ENCODE measurements at places on chromosomes 6 and 20. TPM values are rescaled to one million over a fixed set of nuclear protein-coding genes. Genes with fewer than 3 reads are reported as not detected.
A peak's percentile ranks its signal among the peaks of the same experiment; 100 is the strongest.

The SLC17A9 gene
- total RNA-seq, result 1.8 TPM

The AFDN gene
- 552 TPM for total RNA-seq

The TRMT6 gene
- total RNA-seq, result 18.4 TPM

- H3K27ac ChIP-seq, result no peak overlapping the region
- DNase-seq, result no peak
- H3K4me1 ChIP-seq, result no peaks in the 10 kb centered on the region
- H3K27me3 ChIP-seq, result no peaks in the 10 kb centered on the region
- no peaks in the 10 kb centered on the region for H3K36me3 ChIP-seq
These were observed 267.1 kb downstream of the TENT5A start for GRCh38 chr6:81485395-81485794.

The LRP11 gene
- 10.8 TPM for total RNA-seq

GRCh38 chr20:23129891-23130621 lies 43.9 kb upstream of the CD93 start:
- no peak for DNase-seq
- H3K4me1 ChIP-seq, result peaks cover 18% of the 10 kb centered on the region
- H3K36me3 ChIP-seq, result no peaks in the 10 kb centered on the region
- H3K4me3 ChIP-seq, result no peak overlapping the region
- H3K27me3 ChIP-seq, result no peaks in the 10 kb centered on the region

DNA sequence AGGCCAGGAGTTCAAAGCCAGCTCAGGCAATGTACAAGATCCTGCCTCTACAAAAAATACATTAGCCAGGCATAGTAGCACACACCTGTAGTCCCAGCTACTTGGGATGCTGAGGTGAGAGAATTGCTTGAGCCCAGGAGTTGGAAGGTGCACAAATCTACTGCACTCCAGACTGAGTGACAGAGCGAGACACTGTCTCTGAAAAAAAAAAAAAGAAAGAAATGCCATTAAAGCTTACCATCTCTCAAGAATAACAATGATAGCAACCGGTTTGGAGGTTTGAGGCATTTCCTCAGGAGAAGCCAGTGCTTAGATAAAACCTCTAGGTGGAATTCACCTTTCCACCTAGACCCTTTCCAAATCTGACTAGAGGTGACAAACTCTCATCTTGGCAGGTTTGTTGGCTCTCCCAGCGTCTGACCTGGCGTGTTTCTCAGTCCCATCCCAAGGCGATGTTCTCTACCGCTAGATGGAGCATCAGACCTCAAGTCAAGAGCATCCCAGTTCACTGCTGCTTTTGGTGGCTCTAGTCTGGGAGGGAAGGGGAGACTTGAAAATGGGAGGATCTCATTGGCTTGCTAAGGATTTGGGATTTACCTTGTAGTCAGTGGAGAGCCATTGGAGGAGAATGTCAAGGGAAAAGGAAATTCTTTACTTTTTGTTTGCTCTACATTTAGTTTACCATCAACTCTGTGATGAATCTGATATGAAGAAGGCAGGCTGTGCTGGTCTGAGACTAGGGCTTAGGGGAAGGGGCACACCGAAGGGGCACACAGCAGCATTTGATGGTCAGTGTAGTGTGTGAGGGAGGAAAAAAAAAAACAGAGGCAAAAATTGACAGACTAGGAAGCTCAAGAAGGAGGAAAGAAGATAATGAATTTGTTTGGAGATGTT lies 67.9 kb downstream of the NCOA7 start:
- no peak overlapping the region for H3K4me3 ChIP-seq
- H3K4me1 ChIP-seq, result no peaks in the 10 kb centered on the region
- DNase-seq, result peak; percentile 58
- H3K27me3 ChIP-seq, result no peaks in the 10 kb centered on the region

DNA sequence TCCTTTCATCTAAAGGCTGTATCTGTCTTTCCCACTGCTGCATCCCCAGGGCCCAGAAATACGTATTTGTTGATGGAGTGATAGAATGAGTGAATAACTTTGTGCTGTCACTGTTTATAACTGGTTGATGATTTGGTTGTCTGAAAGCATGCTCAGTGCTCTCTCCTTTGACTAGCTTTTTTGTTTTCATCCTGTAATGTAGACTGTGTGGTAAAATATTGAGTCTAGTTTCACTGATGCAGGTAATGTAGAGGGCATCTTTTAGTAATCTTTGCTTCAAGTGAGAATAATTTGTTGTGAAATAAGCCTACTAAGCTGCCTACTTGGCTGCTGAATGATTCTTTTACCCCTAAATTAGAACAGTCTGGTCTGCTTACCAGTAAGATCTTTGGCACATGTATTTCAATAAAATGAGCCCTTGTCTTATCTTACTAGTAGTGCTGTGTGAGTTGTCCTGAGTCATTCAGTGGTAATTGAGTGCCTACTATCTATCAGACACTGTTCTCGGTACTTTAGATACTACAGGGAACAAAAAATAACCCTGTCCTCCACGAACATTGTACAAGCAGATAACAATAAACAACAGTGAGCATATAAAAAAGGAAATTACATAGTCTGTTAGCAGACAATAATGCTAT lies 39.9 kb downstream of the MAPK14 start:
- DNase-seq, result no peak
- H3K4me3 ChIP-seq, result no peak overlapping the region
- H3K36me3 ChIP-seq, result no peaks in the 10 kb centered on the region
- H3K4me1 ChIP-seq, result peaks cover 10% of the 10 kb centered on the region

DNA sequence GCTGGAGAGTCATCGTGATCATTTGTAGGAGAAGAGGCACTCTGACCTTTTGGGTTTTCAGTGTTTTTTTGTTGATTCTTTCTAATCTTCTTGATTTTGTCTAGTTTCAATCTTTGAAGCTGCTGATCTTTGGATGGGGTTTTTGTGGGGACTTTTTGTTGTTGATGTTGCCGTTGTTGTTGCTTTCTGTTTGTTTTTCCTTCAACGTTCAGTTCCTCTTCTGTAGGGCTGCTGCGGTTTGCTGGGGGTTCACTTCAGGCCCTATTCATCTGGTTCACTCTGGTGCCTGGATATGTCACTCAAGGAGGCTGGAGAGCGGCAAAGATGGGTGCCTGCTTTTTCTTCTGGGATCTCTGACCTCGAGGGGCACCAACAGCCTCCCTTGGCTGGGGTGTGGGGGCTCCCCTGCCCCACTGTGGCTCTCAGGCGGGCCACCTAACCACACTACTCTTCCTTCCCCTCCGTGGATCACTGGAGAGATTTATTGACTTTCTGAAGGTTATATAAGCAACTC lies 21.5 kb upstream of the TMEM244 start:
- H3K27me3 ChIP-seq, result no peaks in the 10 kb centered on the region
- H3K36me3 ChIP-seq, result no peaks in the 10 kb centered on the region
- no peak overlapping the region for H3K4me3 ChIP-seq
- no peaks in the 10 kb centered on the region for H3K4me1 ChIP-seq
- no peak for DNase-seq

The OR2H2 gene
- total RNA-seq, result not detected

DNA sequence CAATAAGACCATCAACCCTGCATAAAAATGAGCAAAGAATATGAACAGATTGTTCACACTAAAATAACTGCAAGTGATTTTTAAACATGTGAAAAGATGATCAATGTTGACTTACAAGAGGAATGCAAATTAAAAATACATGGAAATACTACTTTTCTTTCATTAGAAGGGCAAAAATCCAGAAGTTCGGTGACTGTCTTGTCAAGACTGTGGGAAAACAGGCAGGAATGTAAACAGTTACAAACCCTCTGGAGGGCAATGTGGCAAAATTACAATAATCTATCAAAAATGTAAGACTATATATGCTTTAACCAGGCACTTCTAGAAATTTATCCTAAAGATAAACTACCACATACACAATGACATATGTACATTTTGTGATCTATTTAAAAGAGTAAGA lies 86.7 kb downstream of the TNFAIP3 start:
- H3K4me3 ChIP-seq, result no peak overlapping the region
- no peak for DNase-seq
- H3K27ac ChIP-seq, result no peak overlapping the region
- H3K4me1 ChIP-seq, result no peaks in the 10 kb centered on the region
- H3K27me3 ChIP-seq, result no peaks in the 10 kb centered on the region

The CRISP3 gene
- not detected for total RNA-seq
